HFFc6 (cell line): ENCODE measurements at places on chromosomes 13 and 19. TPM values are rescaled to one million over a fixed set of nuclear protein-coding genes. Genes with fewer than 3 reads are reported as not detected.

EFNA2 gene
- total RNA-seq = not detected in 3 replicates

GPR12 gene
- total RNA-seq = not detected in 3 replicates

DNA sequence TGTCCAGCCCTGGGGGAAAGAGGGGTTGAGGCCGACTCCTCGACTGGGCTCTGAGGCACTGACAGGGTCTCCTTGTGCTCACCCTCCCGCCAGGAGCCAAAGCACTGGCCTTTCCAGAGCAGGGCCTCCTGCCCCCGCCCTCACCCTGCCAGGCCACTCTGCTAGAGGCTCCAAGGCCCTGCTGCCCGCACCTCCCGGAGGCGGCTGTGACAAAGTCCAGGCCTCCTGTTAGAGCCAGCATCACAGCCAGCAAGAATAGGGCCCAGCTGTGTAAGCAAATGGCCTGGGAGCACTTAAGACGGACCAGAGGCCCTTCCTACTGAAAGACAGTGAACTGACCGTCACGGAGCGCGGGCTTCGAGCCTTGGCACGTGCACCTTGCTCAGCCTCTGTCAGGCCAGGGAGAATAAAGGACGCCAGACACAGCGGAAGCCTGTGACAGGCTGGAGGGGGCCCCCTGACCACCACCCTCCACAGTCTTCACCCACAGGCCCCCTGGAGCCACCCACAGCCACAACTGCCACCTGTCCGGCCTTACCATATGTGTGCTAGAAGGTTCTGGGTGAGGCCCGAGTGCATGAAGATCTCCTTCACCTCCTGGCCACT is 50.9 kb downstream of the EPS15L1 start:
- no peak overlapping the region for H3K27ac ChIP-seq
- no peak overlapping the region for H3K4me3 ChIP-seq
- peaks cover 5% of the 10 kb centered on the region; the same call in 1 of the 2 replicates for H3K4me1 ChIP-seq
- H3K36me3 ChIP-seq = peaks cover 15% of the 10 kb centered on the region

LRRC25 gene
- total RNA-seq = not detected in 3 replicates

DNA sequence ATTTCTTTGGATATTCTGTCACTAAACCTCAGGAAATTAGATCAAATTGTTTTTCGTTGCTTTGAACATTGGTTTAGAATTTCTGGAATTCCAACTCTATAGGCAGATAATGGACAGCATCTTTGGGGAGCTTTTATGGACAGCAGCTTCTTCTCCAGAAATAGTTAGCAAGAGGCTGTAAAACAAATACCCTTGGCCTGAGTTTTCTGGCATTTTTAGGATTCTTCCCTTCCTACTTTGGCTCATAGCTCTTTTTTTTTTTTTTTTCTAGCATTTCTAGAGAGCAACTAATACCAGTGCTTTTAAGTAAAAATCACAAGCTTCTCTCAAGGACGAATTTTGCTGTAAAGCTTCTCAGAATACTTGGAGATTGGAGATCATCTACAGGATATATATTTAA is 169.8 kb upstream of the SPRY2 start:
- DNase-seq = no peak
- H3K4me3 ChIP-seq = no peak overlapping the region

SHANK1 gene
- total RNA-seq = 7.1 to 15.8 TPM (median 8.8 TPM) in 3 replicates

DNA sequence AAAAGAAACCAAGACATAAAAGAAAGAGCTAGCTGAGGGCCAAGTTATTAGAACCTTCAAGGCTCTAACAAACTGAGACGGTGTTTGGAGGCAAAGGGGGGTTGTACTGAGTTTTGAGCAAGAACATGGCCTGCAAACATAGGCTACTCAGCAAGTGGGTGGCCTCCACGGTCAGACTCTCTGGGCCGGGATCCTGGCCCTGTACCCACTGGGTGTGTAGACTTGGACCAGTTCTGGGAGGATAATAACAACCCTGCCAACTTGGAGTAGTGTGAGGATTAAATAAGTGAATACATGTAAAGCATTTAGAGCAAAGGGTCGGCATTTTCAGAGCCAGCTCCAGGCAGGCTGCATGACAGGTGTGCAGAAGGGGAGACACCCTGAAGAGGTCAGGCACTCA is 56.1 kb upstream of the TNFRSF19 start:
- no peaks in the 10 kb centered on the region for H3K36me3 ChIP-seq
- no peak for DNase-seq
- peaks cover 34% of the 10 kb centered on the region for H3K4me1 ChIP-seq
- no peak overlapping the region for H3K4me3 ChIP-seq
